Activated gamma-delta T cell treated with Interleukin-2 at 50 U/mL for 16 hours (primary cell): ENCODE measurements at places on chromosomes 6 and 20.

DNA sequence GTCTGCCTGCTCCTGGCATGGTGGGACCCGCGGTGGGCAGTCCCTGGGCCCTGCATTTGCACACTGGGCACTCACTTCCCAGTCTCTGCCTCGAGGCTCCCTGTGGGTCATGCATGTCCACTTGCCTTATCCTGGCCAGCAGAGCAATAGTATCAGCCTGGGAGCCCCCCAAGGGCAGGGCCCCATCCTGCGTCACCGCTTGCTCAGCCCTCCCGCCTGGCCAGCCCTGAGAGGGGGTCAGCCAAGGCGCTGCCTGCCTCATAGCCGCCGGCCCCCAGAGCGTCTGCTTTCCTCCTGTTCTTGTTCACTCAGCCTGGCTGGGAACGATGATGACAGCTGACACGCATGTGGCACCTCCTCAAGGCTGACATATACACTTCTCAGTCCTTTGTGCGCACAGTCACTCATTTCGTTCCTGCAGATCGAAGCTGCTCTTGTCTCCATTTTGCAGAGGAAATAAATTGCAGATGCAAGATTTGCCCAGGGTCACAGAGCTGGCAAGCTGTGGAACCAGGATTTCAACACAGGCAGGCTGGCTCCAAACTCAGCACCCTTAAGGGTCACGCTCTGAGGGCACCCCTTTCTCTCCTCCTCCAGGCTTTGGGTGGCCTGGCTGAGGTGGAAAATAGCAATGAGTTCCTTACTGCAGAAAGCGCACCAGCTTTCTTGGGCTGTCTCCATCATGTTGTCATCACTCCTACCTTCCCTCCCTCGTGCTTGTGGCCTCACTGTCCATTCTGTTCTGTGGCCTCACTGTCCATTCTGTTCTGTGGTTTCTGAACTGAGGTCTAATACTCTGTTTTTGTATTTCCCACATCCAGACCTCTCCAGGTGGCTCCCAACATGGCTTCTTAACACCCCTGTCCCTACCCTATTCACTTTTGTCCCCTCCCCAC, 17.2 kb downstream of the KCNK17 start:
- no peak for DNase-seq

DNA sequence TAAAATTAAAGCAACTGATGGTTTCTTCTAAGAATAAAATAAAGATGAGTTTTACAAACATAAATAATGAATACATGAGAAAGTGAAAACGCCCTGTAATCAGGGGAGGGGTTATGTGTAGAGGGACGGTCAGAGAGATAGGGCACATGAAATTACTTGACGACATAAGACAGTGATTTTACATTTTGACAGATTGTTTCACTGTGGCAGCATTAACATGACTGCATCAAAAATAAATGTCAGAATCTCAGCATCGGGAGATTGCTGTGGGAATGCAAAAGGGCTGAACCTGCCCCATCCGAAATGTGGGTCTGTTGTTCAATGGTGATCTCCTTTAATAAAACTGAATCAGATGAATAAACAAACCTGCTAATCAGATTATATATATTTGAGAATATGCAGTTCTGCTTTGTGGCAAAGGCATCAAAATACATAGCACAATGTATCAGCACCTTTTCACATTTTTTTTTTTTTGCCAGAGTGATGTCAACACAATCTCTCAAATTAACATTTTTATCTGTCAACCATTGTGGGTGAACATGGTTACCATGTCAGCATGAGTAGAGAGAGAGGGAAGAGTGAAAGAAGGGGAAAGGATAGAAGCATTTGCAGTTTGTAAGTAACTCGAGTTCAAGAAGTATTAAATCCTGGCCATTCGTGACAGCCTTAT, 177.1 kb upstream of the MAN1A1 start:
- no peak for DNase-seq

DNA sequence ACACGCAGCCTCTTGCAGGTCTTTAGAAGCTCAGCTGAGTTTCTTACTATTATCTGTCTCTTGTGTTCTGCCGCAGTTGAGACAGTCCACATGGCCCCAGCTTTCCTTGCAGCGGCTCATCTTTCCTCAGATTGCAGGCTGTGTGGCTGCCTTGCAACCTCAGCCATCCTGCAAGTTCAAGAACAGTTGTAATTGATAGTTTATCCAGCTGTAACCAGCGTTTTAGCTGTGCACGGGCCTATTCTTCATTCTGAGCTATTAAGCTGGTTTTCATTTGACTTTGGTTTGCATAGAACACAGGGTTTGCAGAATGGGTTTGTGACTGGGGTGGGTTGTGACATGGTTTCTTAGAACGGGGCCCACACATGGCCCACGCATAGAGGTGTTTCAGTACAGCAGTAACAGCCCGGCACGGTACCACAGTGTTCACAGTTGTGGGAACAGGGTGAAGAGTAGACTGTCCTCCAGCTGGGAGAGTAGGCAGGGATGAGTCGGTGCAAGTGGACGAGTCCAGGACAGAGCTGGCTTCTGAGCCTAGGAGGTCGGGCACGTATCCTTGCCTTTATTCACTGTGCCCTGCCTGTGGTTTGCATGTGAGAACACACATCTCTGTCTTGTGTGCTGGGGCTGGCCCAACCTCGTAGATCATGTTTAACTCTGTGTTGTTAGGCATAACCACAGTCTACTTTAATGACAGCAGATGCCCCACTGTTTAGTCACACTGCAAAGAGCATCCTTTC, 89.2 kb downstream of the RPP40 start:
- DNase-seq: no peak

- no peak for DNase-seq
Measured at GRCh38 chr6:157525292-157525889, 144.4 kb downstream of the ZDHHC14 start.

- DNase-seq: no peak
Measured at GRCh38 chr20:21017528-21018085, 88.6 kb downstream of the LINC00237 start.

DNA sequence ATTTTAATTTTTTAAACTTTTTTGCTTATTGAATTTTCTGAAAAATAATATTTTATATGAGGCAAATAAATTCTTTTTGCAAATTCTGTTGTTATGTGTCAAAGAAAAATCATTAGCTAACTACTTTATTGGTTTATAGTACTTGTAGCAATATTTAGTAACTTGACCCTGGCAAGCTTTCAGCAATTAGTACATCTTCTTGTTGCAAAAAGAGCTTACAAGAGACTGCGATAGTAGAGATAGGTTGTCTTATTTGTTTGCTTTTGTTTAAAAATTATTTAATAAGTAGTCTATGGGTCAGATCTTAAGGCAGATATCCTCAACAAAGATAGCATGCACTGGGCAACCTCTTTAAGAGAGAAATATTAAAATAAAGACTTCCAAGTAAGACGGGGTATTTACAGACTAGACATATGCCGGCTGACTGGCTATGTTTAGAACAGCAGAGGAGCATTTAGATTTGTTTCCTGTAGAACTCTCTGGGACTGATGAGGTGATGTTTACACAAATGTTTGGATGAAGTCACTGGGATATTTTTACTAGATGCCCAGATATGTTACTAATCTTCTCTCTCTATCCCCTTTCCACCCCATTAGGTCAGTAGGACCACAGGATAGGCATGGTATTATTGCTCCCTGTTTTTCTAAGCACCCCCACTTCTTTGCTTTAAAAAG, 25.0 kb downstream of the VGLL2 start:
- DNase-seq: no peak

DNA sequence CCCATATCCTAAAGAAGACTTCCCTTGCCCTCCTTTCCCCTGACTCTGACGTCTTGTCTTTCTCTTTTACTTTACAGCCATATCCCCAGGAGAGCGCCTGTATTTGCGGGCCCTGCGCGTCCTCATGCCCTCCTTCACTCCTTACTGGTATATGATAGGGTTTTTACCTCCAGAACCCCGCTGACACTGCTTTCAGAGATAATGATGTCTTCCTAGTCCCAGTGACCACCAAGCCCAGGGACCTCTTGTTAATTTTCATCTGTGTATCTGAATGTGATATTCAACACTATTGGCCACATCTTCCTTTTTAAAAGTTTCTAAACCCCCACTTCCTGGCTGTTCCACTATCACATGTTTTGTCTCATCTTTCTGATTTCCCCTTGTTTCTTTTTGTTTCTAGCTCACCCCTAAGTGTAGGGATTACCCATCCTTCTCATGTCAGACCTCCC, 102.0 kb downstream of the HIVEP1 start:
- no peak for DNase-seq

DNA sequence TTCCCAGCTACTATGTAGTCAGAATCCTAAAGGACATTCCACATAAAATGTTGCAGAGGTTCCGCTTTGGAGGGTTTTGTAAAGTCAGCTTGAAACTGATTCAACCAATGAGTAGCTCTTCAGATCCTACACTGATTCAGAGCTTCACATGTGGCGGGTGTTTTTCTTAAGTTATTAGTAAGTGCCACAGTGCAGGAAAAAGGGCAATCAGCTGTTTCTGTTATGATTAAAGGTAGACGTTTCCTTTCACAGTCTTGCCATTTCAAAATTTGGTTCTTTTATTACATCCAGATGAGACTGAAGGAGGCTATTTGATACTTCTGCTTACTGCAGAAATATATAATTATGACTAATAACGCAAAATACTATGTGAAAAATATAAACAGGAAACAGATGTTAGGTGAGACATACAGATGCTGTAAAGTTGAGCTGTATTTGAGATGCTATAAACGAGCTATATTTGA, 443.9 kb downstream of the CDKAL1 start:
- DNase-seq: no peak

- no peak for DNase-seq
Measured at GRCh38 chr20:1818895-1819294, 76.3 kb upstream of the SIRPA start.

DNA sequence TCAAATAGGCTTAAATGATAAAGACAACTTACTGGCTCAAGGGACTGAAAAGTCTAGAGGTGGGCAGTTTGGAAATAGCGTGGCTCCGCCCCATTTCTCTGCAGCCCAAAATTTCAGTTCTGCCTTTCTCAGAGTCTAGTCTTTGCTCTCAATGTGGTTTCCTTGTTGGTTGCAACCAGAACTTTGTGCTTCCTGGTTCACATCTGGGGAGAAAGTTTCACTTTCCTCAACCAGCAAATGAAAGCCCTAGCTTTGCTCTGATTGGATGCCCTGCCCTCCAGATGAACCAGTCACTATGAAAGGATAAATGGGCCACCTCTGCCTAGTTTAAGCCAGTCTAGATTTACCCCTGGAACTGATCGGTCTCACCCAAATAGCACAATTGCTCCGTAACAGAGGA, 14.9 kb downstream of the SYCP2L start:
- DNase-seq: no peak

- DNase-seq: no peak
Measured at GRCh38 chr20:57941604-57942381, 232.0 kb upstream of the PMEPA1 start.

- no peak for DNase-seq
Measured at GRCh38 chr6:106192824-106193223, 106.7 kb downstream of the PRDM1 start.

DNA sequence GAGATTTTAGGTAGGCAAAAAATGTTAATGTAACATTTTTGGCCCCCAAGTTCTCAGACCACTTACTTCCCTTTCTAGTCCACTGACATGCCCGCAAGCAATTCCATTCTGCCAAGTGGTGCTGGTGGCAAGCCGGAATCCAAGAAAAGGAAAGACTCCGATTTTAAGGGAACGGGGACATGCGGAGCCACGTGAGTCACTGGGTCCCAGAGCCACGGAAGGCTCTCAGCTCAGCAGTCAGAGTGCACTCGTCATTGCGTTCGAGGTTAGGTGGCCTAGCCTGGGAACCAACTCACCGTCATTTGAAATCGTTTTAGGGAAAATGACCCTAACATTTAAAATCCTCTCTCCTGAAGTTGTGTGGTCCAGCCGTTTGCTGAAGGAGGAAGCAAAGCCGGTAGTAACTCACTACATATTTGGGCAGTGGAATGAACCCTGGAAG, 711 bp upstream of the SIRT5 start:
- DNase-seq: no peak

GRCh38 chr6:22294301-22294700, 2.5 kb downstream of the PRL start:
- DNase-seq: no peak

DNA sequence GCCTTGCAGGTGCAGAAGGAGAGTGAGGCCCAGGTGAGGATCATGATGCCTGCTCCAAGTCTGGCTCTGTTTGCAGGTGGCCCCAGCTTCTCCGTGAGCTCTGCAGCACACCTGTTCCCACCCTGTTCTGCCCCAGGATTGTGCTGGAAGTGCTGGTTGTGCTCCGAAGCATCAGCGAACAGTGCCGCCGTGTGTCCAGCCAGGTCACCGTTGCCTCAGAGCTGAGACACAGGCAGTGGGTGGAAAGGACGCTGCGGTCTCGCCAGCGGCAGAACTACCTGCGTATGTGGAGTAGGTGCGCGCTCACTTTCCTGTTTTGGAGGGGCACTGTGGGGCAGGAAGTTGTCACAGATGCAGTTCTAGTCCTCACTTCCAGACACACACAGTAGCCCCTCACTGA, 25.0 kb downstream of the ERMARD start:
- no peak for DNase-seq

GRCh38 chr6:130697271-130697994, 129.8 kb upstream of the SMLR1 start:
- no peak for DNase-seq
